ENCODE measurements at places on chromosomes 1 and 21. TPM values are rescaled to one million over a fixed set of nuclear protein-coding genes. Genes with fewer than 3 reads are reported as not detected.

DNA sequence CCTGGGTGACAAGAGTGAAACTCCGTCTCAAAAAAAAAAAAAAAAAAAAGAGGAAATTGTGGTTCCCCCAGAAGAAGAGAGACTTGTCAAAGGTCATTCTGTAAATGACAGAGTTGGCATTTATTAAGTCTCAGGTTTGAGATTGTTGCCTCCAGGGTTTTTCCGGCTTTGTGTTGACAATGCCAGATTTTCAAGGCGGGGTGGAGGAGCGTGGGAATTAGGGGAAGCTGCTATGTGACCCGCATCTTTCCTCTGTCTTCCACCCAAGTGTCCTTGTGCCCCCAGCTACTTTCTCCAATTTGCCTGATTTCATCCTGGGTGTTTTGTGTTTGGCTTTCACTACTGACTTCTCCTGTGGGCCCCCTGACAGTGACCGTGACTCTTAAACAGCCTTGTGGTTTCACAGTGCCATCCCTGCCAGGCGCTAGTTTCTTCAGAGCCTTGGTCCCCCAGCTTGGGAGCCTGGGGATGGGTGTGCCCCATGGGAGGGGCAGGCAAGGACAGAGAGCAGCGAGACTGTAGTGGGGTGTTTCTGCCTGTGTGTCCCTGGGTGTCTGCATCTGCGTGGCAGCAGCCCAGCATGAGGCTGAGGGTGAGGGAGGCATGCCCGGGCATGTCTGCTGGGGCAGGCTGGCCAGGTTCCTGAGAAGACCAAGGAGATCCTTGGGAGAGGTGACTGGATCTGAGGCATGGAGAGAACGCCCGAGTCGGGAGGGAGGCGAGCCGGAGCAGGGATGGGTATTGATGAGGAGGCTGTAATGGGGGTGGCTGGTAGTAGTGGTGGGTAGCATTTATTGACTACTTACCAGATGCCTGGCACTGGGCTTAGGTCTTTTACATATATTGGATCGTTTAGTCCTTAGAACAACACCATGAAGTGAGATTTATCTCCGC lies 46.3 kb downstream of the IER5 start:
- DNase-seq, result peak; percentile 37
- peak overlapping the region; percentile 62 for H3K27ac ChIP-seq
- H3K4me3 ChIP-seq, result no peak overlapping the region
- H3K4me1 ChIP-seq, result peaks cover 63% of the 10 kb centered on the region
- H3K27me3 ChIP-seq, result no peaks in the 10 kb centered on the region
- H3K36me3 ChIP-seq, result no peaks in the 10 kb centered on the region

The FCAMR gene
- total RNA-seq, result not detected

GRCh38 chr1:178143730-178144690 lies 50.1 kb downstream of the RASAL2 start:
- H3K36me3 ChIP-seq, result no peaks in the 10 kb centered on the region
- H3K4me1 ChIP-seq, result no peaks in the 10 kb centered on the region
- H3K27me3 ChIP-seq, result no peaks in the 10 kb centered on the region
- DNase-seq, result no peak
- H3K27ac ChIP-seq, result no peak overlapping the region

GRCh38 chr21:39721885-39722284 lies 23.1 kb upstream of the IGSF5 start:
- no peak for DNase-seq
- no peaks in the 10 kb centered on the region for H3K27me3 ChIP-seq
- H3K27ac ChIP-seq, result no peak overlapping the region
- H3K4me3 ChIP-seq, result no peak overlapping the region
- no peaks in the 10 kb centered on the region for H3K36me3 ChIP-seq

The DNASE2B gene
- total RNA-seq, result not detected

DNA sequence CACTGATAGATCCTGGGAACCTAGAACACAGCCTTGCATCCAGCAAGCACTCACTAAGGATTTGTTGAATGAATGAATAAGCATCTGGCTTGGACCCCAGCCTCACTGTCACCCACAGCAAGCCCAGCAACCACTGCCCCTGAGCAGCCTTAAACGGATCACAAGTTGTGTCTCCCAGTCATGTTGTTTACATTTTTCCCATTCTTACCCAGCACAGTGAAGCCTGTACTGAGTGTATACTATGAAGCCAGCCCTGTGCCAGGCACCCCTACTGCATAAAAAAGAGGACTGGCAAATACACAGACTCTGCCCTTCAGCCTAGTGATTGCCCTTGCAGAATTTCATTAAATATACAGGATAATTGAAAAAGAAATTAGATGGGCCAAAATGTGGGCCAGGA lies 30.2 kb downstream of the RRAGC start:
- H3K4me3 ChIP-seq, result no peak overlapping the region
- H3K27ac ChIP-seq, result no peak overlapping the region

GRCh38 chr1:149927563-149928400 lies at the start of gene SF3B4:
Gene SF3B4 (minus strand): TSS chr1:149927803. CDS start chr1:149927759, 44 bp downstream.
- peaks cover 39% of the 10 kb centered on the region for H3K36me3 ChIP-seq
- DNase-seq, result peak; percentile 98
- peak within 1 kb of the TSS; percentile 99 for H3K27ac ChIP-seq
- H3K4me1 ChIP-seq, result peaks cover 33% of the 10 kb centered on the region

The MUL1 gene
- total RNA-seq, result 29.5 TPM

The CCSAP gene
- 6.8 TPM for total RNA-seq

The CD160 gene
- total RNA-seq, result 150 TPM

The CTXND2 gene
- not detected for total RNA-seq

GRCh38 chr1:168794057-168794456 lies 65.1 kb upstream of the DPT start:
- no peaks in the 10 kb centered on the region for H3K36me3 ChIP-seq
- H3K4me3 ChIP-seq, result no peak overlapping the region
- no peaks in the 10 kb centered on the region for H3K4me1 ChIP-seq
- no peak for DNase-seq
- H3K27ac ChIP-seq, result no peak overlapping the region

- no peaks in the 10 kb centered on the region for H3K4me1 ChIP-seq
- no peaks in the 10 kb centered on the region for H3K27me3 ChIP-seq
Measured at GRCh38 chr1:7373876-7374562, 397.1 kb upstream of the VAMP3 start.

GRCh38 chr1:78527706-78528105 lies 36.9 kb downstream of the PTGFR start:
- H3K4me3 ChIP-seq, result no peak overlapping the region
- DNase-seq, result no peak
- no peaks in the 10 kb centered on the region for H3K4me1 ChIP-seq
- H3K27ac ChIP-seq, result no peak overlapping the region
- H3K27me3 ChIP-seq, result no peaks in the 10 kb centered on the region

The LINGO4 gene
- not detected for total RNA-seq

- H3K36me3 ChIP-seq, result peaks cover 28% of the 10 kb centered on the region
- no peak overlapping the region for H3K27ac ChIP-seq
- DNase-seq, result no peak
- no peaks in the 10 kb centered on the region for H3K27me3 ChIP-seq
Measured at GRCh38 chr1:117405042-117405441, 37.8 kb downstream of the MAN1A2 start.

- no peaks in the 10 kb centered on the region for H3K4me1 ChIP-seq
- no peaks in the 10 kb centered on the region for H3K27me3 ChIP-seq
- DNase-seq, result no peak
- H3K4me3 ChIP-seq, result no peak overlapping the region
- H3K27ac ChIP-seq, result no peak overlapping the region
Measured at GRCh38 chr1:59688976-59689375, 125.8 kb upstream of the HOOK1 start.

DNA sequence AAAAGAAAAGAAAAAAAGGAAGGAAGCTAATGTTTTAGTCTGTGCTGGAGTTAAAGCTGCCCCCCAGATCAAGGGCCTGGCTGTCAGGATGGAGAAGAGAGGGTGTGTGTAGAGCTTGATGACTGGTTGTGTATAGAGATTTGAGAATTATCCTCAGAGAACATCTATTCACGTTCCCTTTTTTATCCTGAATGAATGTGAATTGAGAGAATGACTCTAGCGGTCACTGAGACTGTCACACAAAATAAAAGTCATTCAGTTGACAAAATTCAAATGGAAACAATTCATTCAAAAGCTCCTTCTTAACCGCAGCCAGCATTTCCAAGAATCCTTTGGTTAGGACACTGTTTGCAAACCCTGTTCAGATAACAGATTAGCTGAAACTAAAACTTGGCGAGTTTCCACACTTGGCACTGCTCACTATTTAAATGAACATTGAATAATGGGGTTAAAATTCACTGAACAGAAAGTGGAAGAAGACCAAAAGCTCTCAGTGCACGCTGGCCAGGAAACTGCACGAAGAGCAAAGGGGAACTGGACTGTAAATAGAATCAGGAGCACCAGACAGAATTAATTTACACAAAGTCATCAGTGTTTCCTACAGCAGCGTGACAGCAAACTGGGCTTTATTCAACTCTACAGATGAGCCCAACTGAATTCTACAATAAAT lies 13.6 kb upstream of the FAM89A start:
- no peak overlapping the region for H3K27ac ChIP-seq
- H3K27me3 ChIP-seq, result no peaks in the 10 kb centered on the region
- peaks cover 3% of the 10 kb centered on the region for H3K4me1 ChIP-seq
- no peak overlapping the region for H3K4me3 ChIP-seq
- no peak for DNase-seq

- peaks cover 96% of the 10 kb centered on the region for H3K36me3 ChIP-seq
- no peaks in the 10 kb centered on the region for H3K27me3 ChIP-seq
- no peak for DNase-seq
Measured at GRCh38 chr1:19091196-19091953, 118.7 kb downstream of the UBR4 start.

The FCGR3A gene
- 557 TPM for total RNA-seq

The HMGCS2 gene
- total RNA-seq, result not detected

DNA sequence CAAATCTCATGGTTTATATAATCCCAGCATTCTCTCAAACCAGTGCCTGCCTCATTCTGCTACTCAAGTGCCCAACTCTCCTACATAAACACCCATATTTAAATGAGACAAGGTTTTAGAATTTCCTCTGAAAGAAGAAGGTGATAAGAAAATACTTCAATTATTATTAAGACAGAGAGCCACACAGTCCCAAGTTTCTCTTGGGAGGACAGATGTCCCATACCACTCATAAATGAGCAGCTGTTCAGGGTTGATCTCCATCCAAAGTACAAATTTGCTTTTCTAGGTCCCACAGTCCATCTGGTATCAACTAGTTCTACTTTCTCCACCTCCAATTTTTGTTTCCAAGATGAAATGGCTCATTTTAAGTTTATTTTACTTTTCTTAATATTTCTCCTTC lies 11.3 kb downstream of the DCAF8 start:
- no peak for DNase-seq
- H3K36me3 ChIP-seq, result peaks cover 11% of the 10 kb centered on the region
- H3K4me1 ChIP-seq, result no peaks in the 10 kb centered on the region
- H3K27me3 ChIP-seq, result no peaks in the 10 kb centered on the region
- H3K4me3 ChIP-seq, result no peak overlapping the region

The HEYL gene
- total RNA-seq, result not detected

DNA sequence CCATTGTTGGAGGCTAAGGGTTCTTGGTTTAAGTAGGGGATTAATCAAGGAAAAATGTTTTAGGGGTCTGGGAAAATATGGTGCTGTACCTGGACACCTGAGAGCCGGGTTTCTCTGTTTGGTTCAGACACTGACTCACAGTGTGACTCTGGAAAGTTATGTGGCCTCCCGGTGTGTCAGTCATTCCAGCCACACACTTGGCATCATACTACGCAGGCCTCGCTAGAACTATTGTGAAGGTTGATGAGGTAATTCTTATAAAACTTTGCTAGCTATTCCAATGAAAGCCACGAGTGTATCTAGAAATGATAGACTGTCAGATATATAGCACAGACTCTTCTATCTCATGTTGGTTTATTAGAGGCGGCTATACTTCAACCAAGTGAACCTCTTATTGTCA lies 4.8 kb upstream of the CAMSAP2 start:
- peaks cover 5% of the 10 kb centered on the region for H3K4me1 ChIP-seq
- peaks cover 4% of the 10 kb centered on the region for H3K27me3 ChIP-seq
- H3K4me3 ChIP-seq, result no peak overlapping the region
- no peak overlapping the region for H3K27ac ChIP-seq

The SERTAD4 gene
- not detected for total RNA-seq

DNA sequence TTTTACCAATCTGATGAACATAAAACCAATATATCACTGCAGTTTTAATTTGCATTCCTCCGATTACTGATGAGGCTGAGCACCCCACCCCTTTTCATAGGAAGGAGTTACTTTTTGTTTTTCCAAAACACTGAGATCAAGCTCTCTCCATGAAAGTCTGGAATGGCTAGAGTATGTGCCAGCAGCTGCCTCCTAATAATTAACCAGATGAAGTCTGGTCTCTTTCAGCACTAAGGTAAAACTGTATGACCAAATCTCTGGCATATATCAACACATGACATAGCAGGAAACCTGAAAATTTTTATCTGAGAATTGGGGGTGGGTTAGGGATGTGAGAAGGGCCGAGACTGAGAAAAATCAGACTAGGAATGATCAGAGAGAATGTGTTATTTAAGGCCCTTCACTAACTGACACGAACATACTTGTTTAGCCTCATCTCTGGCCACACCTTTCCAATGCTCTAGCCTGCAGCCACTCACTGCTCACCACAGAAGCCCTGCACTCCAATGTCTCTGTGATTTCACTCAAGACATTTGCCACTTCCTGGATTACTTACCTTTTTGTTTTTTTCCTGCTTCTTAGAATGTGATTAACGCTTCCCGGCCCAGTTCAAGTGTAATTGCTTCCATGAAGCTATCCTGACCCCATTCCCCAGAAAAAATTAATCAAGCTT lies 34.7 kb downstream of the WASF2 start:
- H3K4me1 ChIP-seq, result peaks cover 18% of the 10 kb centered on the region
- H3K4me3 ChIP-seq, result no peak overlapping the region
- no peak for DNase-seq
- peak overlapping the region; percentile 10 for H3K27ac ChIP-seq
- H3K36me3 ChIP-seq, result no peaks in the 10 kb centered on the region

DNA sequence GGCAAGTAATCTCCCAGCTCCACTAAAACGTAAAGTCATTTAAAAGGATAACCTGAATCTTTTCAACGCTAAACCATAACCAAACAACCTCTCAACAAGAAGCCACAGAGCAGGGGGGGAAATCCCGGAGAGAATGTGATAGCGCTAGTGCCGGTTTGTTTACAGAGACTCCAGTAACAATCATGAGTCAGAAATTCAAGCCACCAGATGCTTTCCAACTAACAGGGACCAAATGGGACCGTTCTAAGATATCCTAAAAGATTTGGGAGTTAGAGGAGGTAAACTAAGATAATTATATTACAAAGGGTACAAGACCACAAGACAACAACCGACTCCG lies 825 bp downstream of the DCAF8 start:
- H3K4me3 ChIP-seq, result peak overlapping the region; percentile 91
- H3K4me1 ChIP-seq, result peaks cover 14% of the 10 kb centered on the region
- peak overlapping the region; percentile 95 for H3K27ac ChIP-seq
- H3K27me3 ChIP-seq, result no peaks in the 10 kb centered on the region
- H3K36me3 ChIP-seq, result peaks cover 2% of the 10 kb centered on the region

GRCh38 chr1:32071758-32072621 lies 749 bp upstream of the TMEM39B start:
- H3K4me3 ChIP-seq, result peak overlapping the region; percentile 90
- H3K27me3 ChIP-seq, result no peaks in the 10 kb centered on the region
- DNase-seq, result no peak
- H3K27ac ChIP-seq, result peak overlapping the region; percentile 77

GRCh38 chr1:59230622-59231021 lies 66.3 kb upstream of the FGGY start:
- DNase-seq, result no peak
- no peaks in the 10 kb centered on the region for H3K36me3 ChIP-seq
- no peaks in the 10 kb centered on the region for H3K4me1 ChIP-seq
- no peaks in the 10 kb centered on the region for H3K27me3 ChIP-seq
- H3K4me3 ChIP-seq, result no peak overlapping the region

- H3K27me3 ChIP-seq, result no peaks in the 10 kb centered on the region
- no peak for DNase-seq
- no peak overlapping the region for H3K27ac ChIP-seq
- peaks cover 40% of the 10 kb centered on the region for H3K36me3 ChIP-seq
- no peak overlapping the region for H3K4me3 ChIP-seq
Measured at GRCh38 chr1:167706931-167707877, 14.6 kb upstream of the MPZL1 start.

The CDK11A gene
- total RNA-seq, result 216 TPM

The TFF3 gene
- total RNA-seq, result not detected

The SNRNP40 gene
- total RNA-seq, result 60.3 TPM
